ENCODE measurements at places on chromosomes 5 and 9. TPM values are rescaled to one million over a fixed set of nuclear protein-coding genes. Genes with fewer than 3 reads are reported as not detected.

Gene CDC20B
- under 0.01 TPM for total RNA-seq

Gene PCDHA3
- total RNA-seq, result 0.57 TPM

Gene CAVIN4
- 0.43 TPM for total RNA-seq

Gene NPR3
- total RNA-seq, result 6.1 TPM

Gene AQP3
- 110 TPM for total RNA-seq

Gene CD72
- 1.0 TPM for total RNA-seq

Gene SLCO4C1
- under 0.01 TPM for total RNA-seq

Gene MAP1B
- 15.4 TPM for total RNA-seq

Gene LCN9
- not detected for total RNA-seq

Gene GLIPR2
- 1.6 TPM for total RNA-seq
